Occipital lobe (tissue), 3 donors: ENCODE measurements at places on chromosomes 5 and 9.

DNA sequence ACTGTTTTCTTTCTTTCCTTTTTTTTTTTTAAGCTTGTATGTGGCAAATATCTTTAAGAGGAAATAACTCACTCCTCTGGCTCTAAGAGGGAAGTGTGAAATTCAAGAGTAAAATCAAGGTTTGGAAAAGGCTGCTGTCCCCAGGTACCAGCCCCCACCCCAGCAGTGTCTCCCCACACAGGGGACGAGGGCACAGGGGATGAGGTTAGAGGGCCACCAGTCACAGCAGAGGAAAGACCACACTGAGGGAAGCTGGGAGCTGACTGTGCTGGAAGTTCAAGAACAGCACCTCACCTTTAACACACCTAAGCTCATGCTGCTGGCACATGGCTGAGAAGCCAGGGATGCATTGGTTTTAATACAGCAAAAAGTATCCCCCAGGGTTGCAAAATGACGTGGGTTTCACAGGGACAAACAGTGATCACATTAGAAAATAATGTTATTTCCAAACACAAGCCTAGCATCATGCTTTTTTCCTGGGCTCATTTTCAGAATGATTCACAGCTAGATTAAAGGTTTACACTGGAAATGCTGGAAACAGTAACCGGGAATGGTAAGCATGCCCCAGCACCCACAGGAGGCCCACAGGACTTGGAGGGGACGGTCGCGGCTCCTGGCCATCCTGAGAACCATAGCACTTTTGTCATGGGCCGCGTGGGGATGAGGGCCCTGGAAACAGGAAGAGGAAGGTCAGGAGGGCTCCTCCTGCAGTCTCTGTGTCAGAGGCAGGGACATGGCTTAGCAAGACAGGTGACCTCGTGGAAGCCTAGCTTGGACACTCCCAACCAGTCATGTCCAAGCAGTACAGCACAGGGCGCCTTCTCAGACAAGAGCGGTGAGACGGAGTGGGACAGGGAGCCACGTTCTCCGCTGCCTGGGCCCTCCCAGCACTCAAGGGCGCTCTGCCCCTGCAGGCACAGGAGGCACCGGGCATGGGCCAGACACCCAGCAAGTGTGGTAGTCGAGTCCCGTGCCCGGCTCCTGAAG, 6.9 kb downstream of the LPCAT1 start:
- no peak for DNase-seq

- no peak for DNase-seq
Observed at GRCh38 chr9:91039125-91039834, 237.7 kb downstream of the SYK start.

GRCh38 chr9:136544964-136545691, 720 bp downstream of the NOTCH1 start:
- DNase-seq: no peak

GRCh38 chr9:99299211-99300102, 77.4 kb downstream of the SEC61B start:
- DNase-seq: no peak

DNA sequence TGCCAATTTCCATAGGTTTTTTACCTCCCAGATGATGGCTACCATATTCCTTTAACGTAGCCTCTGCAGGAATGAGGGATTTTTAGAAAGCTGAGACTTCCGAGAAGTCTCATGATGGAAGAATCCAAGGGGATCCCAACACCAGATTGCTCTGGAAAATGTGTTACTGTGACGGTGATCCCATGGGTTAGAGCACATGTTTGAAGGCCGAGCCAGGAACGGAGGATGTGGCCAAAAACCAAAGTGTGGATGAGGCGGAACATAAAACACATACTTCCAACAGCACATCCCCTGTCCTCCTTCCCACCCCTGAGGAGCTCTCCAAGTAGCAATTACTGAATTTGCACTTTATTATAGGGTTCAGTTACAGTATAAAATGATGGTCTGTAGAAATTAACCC, 82.6 kb downstream of the GPR21 start:
- no peak for DNase-seq

DNA sequence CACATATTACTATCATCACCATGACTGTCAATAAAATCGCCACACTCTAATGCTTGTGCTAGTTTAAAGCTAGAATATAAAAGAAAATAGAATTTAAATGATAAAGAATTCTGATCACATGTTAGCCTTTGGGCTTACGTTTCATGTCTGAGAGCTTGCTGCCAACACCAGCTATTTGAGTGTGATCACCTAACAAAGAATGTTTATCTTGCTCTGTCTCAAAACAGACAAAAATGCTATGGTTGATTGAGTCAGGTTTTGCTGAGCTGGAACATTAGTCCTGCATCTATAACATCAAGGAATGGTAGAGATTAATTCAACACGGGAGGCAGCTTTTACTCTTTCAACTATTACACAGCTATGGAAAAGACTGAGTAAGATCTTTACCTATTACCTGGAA, 50.7 kb downstream of the MSX2 start:
- DNase-seq: no peak

GRCh38 chr9:131714161-131714646, 25.7 kb downstream of the RAPGEF1 start:
- no peak for DNase-seq

- DNase-seq: no peak
Observed at GRCh38 chr9:76441551-76442322, 17.2 kb upstream of the GCNT1 start.

- peak; percentile 14 for DNase-seq
Observed at GRCh38 chr9:112059145-112059965, 115.7 kb downstream of the SUSD1 start.

DNA sequence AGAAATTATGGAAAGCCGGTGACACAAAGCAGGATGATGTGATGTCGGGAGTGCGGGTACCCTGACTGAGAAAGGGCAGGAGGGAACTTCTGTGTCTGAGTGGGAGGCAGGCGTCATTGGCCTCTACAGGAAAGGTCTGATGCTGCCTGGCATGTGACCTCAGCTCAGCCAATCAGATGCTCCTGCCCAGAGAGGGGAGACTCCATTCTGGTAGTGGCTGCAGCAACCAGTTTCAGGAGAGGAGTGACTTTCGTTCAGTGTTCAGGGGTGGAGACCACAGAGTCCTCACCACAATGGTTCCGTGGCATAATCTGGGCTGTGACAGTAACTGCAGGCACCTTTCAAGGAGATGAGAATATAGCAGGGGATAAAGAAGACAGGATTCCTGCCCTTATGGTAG, 6.7 kb upstream of the SFXN1 start:
- no peak for DNase-seq

- no peak for DNase-seq
Observed at GRCh38 chr5:102511666-102512065, 12.9 kb upstream of the SLCO6A1 start.
